ENCODE measurements at places on chromosomes 5 and 9.

DNA sequence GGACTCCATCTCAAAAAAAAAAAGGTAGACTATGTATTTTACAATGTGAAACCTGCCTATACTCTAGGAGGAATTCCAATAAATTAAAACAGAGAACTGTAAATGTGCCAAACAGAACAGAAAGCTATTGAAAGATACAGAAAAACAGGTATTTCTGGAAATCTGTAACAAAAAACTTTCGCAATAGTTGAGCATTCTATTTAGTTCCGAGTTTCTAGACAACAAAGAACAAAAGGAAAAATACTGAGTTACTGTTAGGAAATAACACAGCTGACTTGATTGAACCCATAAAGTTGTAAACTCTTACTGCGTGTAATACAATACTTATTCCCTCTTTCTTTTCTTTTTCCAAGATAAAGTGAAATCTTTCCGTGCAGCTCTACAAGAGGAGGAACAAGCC, 18.6 kb downstream of the DIMT1 start:
- H3K36me3 ChIP-seq = peaks cover 63% of the 10 kb centered on the region
- no peak for DNase-seq
- no peak overlapping the region for H3K27ac ChIP-seq
- peaks cover 5% of the 10 kb centered on the region for H3K4me1 ChIP-seq

GRCh38 chr5:2817031-2817603, 65.6 kb upstream of the IRX2 start:
- no peaks in the 10 kb centered on the region for H3K4me1 ChIP-seq
- H3K27me3 ChIP-seq = no peaks in the 10 kb centered on the region
- H3K4me3 ChIP-seq = no peak overlapping the region
- DNase-seq = no peak
- H3K36me3 ChIP-seq = no peaks in the 10 kb centered on the region

- H3K36me3 ChIP-seq = no peaks in the 10 kb centered on the region
- no peak for DNase-seq
- no peaks in the 10 kb centered on the region for H3K27me3 ChIP-seq
- H3K27ac ChIP-seq = no peak overlapping the region
- H3K4me3 ChIP-seq = no peak overlapping the region
These were observed 421.1 kb upstream of the FTMT start for GRCh38 chr5:121430538-121430937.

DNA sequence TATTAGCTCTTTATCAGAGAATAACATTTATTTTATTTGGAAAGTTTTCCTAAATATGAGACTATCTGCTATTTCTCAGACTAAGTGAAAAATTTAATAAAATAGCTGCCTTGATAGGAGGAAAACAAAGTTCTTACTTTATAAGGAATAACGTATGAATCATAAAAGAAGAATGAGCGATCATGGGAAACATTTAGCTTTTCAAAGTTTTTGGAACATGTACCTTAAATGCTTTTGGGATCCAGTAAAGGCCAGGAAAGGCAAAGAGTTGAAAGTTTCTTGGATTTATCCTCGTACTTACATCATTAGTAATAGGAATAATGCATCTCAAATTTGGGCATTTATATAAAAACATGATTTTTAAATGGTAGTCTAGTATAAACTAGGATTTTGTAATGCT, 19.4 kb downstream of the OGN start:
- no peaks in the 10 kb centered on the region for H3K4me1 ChIP-seq
- DNase-seq = no peak
- H3K27me3 ChIP-seq = no peaks in the 10 kb centered on the region
- no peak overlapping the region for H3K4me3 ChIP-seq

DNA sequence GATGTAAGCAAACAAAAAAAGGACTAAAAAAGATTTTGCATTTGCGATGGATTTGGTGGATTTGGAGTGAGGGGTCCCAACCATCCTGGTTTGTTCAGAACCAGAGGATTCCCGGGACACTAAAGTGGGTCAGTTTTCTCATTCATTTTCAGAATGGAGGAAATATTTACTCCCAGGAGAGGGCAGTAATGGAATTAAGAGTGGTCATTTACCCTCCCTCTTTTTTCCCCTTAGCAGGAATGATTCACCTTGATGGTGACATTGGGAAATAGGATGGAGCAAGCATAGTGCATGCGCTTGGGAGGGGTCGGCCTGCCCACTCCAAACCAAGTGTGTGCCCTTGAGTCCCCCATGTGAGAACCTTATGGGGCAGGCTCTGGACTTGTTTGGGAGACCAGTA, 164.2 kb upstream of the PUM3 start:
- H3K4me1 ChIP-seq = no peaks in the 10 kb centered on the region
- no peaks in the 10 kb centered on the region for H3K36me3 ChIP-seq
- no peaks in the 10 kb centered on the region for H3K27me3 ChIP-seq
- DNase-seq = no peak

- no peaks in the 10 kb centered on the region for H3K36me3 ChIP-seq
- peaks cover 6% of the 10 kb centered on the region for H3K27me3 ChIP-seq
- no peak overlapping the region for H3K27ac ChIP-seq
- DNase-seq = no peak
These were observed 55.4 kb upstream of the GARNL3 start for GRCh38 chr9:127209220-127209619.

DNA sequence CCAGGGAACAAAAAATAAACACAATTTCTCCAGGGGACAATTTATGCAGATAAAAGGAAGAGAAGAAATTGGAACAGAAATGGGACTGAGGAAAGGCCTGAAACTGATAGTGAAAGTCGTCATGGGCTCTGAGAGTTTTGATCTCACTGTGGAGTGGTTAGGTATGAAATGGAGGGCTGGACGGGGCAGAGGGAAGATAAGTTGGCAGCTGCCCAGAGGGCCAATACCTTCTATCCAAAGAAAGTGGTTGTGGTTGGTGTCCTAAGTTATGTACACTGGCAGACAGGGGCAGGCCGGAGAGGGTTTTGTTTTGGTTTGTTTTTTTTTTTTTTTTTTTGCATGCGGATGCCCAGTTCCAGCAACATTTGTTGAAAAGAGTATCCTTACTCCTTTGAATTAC, 46.1 kb downstream of the ZNF618 start:
- peaks cover 4% of the 10 kb centered on the region for H3K4me1 ChIP-seq
- H3K4me3 ChIP-seq = no peak overlapping the region
- H3K36me3 ChIP-seq = no peaks in the 10 kb centered on the region
- peaks cover 14% of the 10 kb centered on the region for H3K27me3 ChIP-seq

Measured in activated CD8-positive, alpha-beta T cell treated with anti-CD3 and anti-CD28 coated beads, Interleukin-2, amount 10 ng/mL, durations not matched to agents 7 days and 5 days (primary cell).